ENCODE measurements at places on chromosomes 5 and 9.
A peak's percentile ranks its signal among the peaks of the same experiment; 100 is the strongest.

- DNase-seq = no peak
Observed at GRCh38 chr5:494667-495255, 29.5 kb downstream of the SLC9A3 start.

GRCh38 chr5:94017579-94017978 lies 276.2 kb upstream of the POU5F2 start:
- DNase-seq = no peak

GRCh38 chr5:92808474-92808873 lies 772.5 kb downstream of the NR2F1-AS1 start:
- DNase-seq = no peak

GRCh38 chr9:69380811-69381210 lies 55.8 kb downstream of the ENTREP1 start:
- no peak for DNase-seq

- DNase-seq = peak; percentile 82
Observed at GRCh38 chr5:170278611-170279458, 18.7 kb downstream of the LCP2 start.

GRCh38 chr5:74418709-74419108 lies 221.8 kb downstream of the ENC1 start:
- no peak for DNase-seq

DNA sequence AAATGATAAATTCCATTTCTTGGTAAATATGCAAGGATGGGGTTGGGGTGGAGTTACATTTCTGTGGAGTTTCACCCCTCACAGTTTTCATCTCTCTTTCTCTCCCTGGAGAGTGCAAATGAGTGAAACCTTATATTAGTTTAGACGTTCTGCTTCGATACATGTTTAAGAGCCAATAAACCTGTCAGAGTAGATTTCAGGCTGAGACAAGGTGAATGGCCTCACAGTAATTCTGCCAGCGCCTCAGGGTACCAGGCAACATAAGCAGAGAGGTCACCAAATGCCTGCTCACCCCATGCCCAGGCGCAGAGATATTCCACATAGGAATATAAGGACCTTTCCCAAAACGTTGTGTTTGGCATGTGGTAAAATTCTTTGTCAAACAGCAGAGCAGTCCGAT lies 154.9 kb upstream of the VLDLR start:
- no peak for DNase-seq

GRCh38 chr9:136539427-136540421 lies 6.1 kb downstream of the NOTCH1 start:
- peak; percentile 91 for DNase-seq

- no peak for DNase-seq
Observed at GRCh38 chr5:132387640-132388117, 18.2 kb downstream of the SLC22A5 start.
